ENCODE measurements at places on chromosomes 4 and X.

DNA sequence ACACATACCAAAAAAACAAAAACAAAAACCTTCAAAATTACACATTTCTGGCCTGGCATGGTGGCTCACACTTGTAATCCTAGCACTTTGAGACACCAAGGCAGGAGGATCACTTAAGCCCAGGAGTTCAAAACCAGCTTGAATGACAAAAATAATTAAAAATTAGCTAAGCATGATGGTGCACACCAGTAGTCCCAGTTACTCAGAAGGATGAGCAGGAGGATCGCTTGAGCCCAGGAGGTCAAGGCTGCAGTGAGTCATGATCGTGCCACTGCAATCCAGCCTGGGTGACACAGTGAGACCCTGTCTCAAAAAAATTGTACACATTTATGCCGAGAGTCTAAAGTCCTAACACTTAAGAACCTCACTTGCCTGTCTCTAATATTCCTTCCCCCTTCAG, 18.3 kb downstream of the SLC39A8 start:
- DNase-seq: no peak

- no peak for DNase-seq
Measured at GRCh38 chr4:113131136-113131535, 81.7 kb downstream of the ANK2 start.

DNA sequence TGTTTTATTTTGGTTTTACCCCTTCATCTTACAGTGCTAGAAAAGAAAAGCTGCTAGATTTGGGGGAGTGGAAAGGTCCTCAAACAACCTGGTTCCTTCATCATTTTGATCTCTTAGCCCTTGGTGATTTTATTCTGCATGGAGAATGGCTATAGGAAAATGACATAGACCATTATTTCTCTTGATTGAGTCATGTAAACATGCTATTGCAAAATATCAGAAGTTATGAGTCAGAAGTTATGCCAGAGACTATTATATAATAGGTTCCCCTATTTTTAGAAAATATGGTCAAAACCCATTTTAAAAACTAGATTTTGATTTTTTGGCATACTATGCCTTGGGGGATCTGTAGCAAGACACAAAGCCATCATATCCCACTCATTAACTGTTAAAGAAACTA, 83.7 kb upstream of the FAM9C start:
- DNase-seq: no peak

DNA sequence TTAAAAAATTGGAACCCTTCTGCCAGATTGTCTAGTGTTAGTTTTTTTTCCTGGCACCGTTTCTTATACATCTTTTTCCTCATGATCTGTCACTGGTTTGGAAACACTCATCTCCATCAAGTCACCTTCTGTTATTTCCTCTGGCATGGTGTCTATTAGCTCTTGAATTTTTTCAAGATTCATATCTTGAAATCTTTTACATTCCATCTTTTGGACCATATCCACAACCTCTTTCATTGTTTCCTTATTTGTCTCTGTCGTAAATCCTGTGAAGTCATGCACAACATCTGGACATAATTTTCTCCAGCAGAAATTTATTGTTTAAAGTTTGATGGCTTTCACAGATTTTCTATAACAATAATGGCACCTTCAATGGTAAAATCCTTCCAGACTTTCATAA, 10.2 kb upstream of the TMEM185A start:
- no peak for DNase-seq

- DNase-seq: no peak
Measured at GRCh38 chr4:104447294-104447693, 47.4 kb downstream of the CXXC4 start.

- DNase-seq: no peak
Measured at GRCh38 chr4:95061220-95061619, 303.5 kb downstream of the BMPR1B start.

GRCh38 chr4:47334652-47335051, 128.8 kb downstream of the COMMD8 start:
- DNase-seq: no peak

- DNase-seq: no peak
Measured at GRCh38 chr4:113080050-113080449, 30.6 kb downstream of the ANK2 start.

- DNase-seq: no peak
Measured at GRCh38 chr4:148239494-148239985, 202.7 kb downstream of the NR3C2 start.

DNA sequence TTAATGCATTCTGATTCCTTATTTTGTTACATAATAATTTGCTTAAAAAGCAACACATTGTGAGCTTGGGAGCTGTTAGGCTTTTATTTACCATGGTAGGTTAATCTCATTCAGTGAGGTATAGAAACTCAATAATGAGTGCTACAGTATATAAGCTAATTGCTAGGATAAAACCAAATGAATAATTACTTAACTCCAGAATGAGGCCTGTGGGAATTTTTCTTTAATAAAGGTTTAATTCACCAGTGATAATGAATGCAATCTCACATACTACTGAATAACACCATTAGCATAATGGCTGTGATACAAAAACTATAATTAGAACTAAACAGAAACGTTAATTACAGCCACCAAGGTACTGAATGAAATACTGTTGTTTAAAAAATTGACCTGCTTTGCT, 326.3 kb downstream of the IQCM start:
- DNase-seq: no peak

DNA sequence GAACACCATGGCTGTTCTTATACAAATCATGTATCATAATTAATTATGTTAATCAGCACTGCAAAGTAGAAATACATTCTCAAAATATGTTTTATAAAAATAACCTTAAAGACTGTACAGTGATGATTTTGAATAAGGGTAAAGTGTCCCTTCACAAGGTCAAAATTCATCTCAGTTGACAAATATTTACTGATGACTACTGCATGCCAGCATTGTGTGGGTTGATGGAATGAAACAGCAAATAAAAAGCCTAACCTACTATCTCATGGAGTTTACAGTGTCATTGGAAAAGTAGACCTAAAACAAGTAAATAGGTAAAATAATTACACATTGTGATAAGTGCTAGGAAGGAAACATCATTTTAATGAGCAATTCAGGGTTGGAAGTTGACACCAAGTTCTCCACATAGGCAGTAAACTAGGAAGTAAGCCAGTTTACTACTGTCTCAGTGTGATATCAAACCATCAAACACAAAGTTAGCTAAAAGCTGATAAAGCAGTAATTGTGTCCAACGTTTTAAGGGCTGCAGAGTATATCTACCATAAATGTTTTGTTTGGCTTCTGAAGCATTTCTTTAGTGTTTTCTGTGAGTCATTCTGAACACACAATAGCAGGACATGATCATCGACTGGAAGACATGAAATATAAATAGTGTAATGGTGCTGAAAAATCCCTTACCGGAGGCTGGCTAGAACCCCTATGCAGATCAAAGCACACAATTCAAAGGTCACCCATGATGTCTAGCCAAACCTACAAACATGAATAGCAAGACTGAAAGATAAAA, 221.8 kb downstream of the DACH2 start:
- no peak for DNase-seq

DNA sequence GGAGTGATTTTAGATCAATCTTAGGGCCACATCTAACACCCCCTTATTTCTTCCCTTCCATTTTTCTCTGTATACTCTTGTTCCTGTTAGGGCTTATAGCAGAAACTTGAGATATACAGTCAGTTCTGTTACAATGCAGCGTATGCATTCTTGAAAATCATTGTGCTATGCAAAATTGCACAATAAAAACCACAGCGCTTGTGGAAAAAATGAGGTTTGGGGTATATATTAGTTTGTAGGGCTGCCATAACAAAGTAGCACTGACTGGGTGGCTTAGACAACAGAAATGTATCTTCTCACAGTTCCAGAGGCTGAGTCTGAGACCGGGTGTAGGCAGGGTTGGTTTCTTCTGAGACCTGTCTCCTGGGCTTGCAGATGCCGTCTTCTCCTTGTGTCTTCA, 59.0 kb downstream of the WWC2 start:
- no peak for DNase-seq

GRCh38 chr4:159185591-159186023, 82.7 kb downstream of the RAPGEF2 start:
- no peak for DNase-seq

Data from glomerular endothelial cell (primary cell).